Stimulated activated CD4-positive, alpha-beta T cell treated with anti-CD3 and anti-CD28 coated beads, Interleukin-4, amount 100 ng/mL, for 1 hour (primary cell): ENCODE measurements at places on chromosomes 13 and 19.

GRCh38 chr13:109684084-109684823, 102.1 kb downstream of the IRS2 start:
- DNase-seq = no peak

GRCh38 chr13:111061358-111062045, 53.6 kb upstream of the ARHGEF7 start:
- DNase-seq = no peak

DNA sequence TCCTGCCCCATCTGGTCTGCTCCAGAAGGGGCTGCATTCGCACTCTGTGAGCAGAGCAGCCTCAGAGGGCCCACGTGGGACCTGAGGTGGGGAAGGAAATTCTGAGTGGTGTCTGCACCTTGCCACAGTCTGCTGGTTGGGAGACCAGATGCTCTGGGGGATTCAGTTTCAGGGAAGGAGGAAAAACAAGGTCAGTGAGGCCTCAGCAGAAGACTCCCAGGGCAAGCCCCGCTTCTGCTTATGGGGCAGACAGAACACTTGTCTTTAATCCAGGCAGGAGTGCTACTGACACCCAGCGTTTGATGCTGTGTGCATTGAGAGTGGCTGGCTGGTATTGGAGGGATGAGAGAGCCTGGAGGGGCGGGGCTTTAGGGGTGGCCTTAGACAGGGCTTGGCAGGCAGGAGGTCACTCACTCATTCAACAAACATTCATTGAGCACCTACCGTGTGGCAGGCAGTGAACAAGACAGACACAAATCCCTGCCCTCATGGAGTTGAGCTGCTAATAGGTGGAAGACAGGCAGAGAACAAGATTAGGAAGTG, 4.9 kb upstream of the CLEC17A start:
- no peak for DNase-seq

GRCh38 chr13:66914155-66914554, 316.0 kb downstream of the PCDH9 start:
- no peak for DNase-seq

DNA sequence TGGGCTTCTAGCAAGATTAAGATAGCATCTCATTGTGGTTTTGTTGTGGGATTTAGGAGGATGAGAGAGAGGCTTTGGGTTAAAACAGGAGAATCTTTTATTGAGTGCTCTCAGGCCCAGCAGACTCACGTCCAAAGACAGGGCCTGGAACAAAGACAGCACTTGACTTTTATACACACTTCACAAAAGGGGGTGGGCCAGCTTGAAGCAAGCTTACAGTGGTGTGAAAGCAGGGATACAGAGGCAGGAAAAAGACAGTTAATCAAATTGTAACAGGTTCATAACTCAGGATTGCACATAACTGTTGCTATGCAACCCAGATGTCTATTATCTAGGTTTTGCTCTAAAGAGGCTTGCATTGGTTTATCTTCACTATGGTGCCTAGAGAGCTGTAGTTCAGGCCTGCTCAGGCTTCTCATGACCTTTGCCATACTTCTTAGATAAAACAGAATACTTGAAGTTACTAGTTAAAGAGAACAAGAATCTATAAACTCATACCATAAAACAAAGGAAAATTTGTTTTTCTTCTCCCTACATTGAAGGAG, 42.2 kb upstream of the CEACAM21 start:
- DNase-seq = no peak

GRCh38 chr19:6773323-6773931, 919 bp downstream of the VAV1 start:
- peak; percentile 47 for DNase-seq

DNA sequence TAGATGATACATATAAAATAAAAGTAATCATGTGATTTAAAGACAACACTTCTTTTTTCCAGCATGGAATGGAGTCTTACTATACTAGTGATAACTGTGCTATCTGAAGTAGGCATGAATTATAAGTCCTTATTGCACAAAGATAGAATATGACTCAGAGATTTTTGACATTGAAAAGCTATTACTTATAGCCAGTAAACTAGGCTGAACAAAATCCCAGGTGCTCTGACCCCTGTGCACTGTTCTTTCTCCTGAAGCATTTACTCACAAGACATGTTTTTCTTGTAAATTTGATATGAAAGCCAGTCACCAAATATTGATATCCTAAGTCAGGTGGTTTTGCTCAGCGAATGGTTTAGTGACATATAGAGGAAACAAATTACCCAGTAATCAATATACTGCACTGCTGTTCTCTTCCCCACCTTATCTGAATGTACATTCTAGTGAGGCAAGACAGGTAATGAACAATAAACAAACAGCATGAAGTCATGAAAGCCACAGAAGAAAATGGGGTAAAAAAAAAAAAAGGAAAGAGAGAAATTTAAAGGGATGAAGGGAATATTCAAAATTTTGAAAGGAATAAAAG, 1567.0 kb upstream of the SPRY2 start:
- DNase-seq = no peak

- no peak for DNase-seq
Measured at GRCh38 chr19:954672-955494, 29.0 kb downstream of the ARID3A start.

DNA sequence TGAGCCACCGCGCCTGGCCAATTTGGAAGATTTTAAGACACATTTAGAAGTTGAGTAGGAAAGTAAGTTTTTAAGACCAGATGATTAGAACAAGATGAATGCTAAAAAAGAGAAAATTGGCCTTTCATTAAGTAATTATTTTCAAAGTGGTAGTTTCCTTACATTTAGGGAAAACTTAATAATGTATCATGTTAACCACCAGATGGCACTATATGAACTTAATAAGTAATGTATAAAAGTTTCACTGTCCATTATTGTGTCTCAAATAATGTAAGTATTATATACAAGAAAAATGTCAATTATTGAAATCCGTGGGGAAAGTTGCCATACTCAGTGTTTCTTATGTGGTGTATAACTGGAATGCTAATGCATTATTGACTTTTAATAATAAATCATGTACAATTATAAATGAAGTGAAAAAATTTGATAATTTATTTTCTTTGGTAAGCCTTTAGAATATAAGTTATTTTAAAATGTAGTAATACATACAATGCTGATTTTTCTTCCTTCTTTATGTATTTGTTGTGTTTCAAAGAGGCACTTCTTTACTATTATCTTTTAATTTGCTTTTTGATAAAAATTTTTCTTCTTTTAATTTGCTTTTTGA, 29.2 kb downstream of the COG6 start:
- DNase-seq = no peak

- DNase-seq = peak; percentile 83
Measured at GRCh38 chr19:45882652-45883585, 3.0 kb downstream of the IRF2BP1 start.

GRCh38 chr19:19040417-19040816, 7.0 kb downstream of the ARMC6 start:
- DNase-seq = no peak

DNA sequence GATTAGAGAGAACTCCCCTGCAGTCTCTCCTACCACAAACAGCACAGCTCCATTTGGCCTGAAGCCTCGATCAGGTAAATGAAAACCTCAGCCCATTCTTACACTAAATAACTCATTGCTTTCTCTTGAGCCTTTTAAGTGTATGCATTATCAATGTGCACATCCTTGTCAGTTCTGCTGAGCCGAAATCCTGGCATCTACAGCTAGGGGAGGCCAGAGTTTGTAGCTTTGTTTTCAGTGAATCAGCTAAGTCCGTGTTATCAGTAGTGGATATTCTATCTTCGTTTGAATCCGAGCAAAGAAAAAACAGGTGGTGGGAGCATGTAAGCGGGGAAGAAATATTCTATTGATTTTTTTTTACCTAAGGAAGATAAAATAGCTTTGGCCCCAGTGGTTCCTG, 84.4 kb downstream of the ESD start:
- no peak for DNase-seq

- no peak for DNase-seq
Measured at GRCh38 chr13:49539313-49539712, 43.6 kb downstream of the PHF11 start.

GRCh38 chr13:34696296-34696695, 245.8 kb upstream of the NBEA start:
- no peak for DNase-seq

DNA sequence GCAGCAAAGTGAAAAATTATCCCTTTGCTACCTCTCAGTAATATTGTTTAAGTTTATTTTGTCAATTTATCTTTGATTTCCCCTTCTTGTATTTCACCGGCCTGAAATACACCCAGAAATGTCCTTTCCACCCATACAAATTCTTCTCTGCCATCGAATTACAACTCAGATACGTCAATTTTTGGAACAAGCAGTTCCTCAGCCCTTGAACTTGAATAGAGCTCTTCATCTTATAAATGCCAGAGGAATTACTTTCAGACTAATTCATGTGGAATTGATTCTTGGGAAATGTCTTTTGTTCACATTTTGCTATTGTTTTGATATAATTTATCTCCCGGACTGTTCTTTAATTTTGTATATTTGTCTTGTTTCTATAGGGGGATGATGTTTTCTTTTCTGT, 1359.3 kb upstream of the MIR17HG start:
- DNase-seq = no peak
